ENCODE measurements at places on chromosomes 3 and 15.

GRCh38 chr3:123498761-123499160 lies 49.9 kb upstream of the ADCY5 start:
- no peak for DNase-seq

GRCh38 chr3:137174514-137174913 lies 216.7 kb downstream of the IL20RB start:
- DNase-seq = no peak

DNA sequence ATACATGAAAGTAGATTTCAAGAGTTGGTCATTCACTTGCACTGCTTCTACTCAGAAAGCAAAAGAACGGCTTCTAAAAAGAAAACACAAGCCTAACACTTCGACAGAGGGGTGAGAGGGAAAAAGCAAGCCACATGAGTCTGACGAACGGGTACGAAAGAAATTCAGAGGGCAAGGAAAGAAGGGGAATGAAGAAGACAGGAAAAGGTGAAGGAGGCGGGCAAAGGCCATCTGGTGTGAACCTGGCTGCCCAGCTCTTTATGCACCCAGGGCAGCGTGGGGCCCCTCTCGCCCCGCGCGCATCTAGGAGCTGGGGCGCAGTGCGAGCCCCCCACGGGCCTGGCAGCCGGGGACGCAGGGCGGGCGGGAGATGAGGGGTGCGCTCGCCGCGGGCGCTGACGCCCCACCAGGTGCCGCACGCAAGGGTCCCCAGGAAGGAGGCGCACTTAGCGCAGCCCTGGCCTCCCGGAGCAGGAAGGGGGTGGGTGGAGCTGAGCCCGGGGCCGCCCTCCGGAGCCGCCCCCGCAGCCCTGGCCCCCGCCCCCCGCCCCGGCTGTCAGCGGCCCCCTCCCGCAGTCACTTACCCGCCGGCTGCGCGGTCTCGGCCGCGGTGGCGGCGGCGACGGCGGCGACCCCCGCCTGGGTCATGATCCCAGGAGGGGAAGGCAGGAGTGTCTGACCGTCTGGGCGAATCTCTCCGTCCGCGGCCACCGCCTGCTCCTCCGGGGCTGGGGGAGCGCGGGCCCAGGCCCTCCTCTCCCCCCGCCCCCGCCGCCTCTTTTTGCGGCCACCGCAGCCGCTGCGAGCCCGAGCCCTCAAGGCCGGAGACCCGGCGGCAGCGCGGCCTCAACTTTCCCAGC lies at the start of gene USF3:
Gene USF3, minus strand, starts transcription at position 857 of the 860 bp plus-strand sequence. CDS start 21,764 bp downstream, outside the sequence.
- peak; percentile 61 for DNase-seq

DNA sequence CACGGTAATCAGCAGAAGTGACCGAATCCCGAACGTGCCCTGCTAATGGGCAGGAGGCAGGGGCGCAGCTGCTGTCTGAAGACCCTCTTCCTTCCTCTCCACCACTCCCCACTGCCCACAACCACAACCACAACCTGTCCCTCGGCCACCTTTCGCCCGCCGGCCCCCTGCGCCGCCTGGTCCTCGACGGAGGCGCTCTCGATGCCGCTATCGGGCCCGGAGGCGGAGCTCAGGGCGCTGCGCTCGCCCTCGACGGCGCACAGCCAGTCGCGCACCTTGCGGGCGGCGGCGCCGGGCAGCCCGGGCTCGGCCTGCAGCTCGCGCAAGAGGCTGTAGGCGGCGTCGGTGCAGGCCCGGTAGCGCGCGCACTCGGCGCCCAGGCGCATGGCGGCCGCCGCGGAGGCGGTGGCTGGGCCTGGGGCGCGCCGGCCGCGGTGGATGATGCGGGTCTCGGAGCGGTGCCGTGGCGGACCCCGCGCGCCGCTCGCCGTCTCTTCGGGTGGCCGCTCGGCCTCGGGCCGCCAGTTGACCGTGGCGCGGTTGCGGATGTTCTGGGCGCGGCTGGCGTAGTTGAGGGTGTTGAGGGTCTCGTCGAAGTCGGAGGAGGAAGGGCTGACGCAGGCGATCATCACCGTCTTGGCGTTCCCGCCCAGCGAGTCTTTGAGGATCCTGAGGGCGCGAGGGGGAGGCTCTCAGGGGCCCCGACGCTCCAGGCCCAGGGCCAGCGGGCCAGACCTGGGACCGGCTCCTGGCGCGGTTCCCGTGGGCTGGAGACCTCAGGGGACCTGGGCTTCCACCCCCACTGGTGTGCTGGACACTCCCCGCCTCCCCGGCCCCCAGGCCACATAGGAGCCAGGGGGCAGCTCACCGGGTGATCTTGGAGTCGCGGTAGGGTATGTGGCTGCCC lies 6.9 kb downstream of the KIF7 start:
- no peak for DNase-seq

DNA sequence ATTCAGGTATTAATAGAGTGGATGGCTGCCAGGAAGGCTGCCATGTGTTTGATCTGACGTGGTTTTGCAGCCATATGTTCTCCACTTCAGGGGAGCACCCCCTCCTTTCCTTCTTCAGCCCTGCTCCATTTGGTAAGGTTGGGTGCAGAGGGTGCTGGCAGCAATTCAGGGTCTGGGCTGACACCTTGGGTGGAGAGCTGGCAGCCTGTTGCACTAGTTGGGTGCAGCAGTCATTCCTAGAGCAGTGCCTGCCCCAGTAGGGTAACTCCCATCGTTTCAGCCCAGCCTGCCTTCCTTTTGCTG lies 1.5 kb downstream of the TYRO3 start:
- DNase-seq = no peak

- DNase-seq = no peak
Measured at GRCh38 chr3:53700441-53700840, 145.8 kb downstream of the CHDH start.

GRCh38 chr3:134353171-134353825 lies 20.9 kb downstream of the AMOTL2 start:
- no peak for DNase-seq

- no peak for DNase-seq
Measured at GRCh38 chr15:78032671-78033070, 44.8 kb downstream of the TBC1D2B start.

- DNase-seq = no peak
Measured at GRCh38 chr3:71708476-71709105, 16.6 kb downstream of the EIF4E3 start.

- DNase-seq = no peak
Measured at GRCh38 chr3:14412831-14413380, 10.5 kb downstream of the SLC6A6 start.
